ENCODE measurements at places on chromosomes 13 and 19. TPM values are rescaled to one million over a fixed set of nuclear protein-coding genes. Genes with fewer than 3 reads are reported as not detected.

DNA sequence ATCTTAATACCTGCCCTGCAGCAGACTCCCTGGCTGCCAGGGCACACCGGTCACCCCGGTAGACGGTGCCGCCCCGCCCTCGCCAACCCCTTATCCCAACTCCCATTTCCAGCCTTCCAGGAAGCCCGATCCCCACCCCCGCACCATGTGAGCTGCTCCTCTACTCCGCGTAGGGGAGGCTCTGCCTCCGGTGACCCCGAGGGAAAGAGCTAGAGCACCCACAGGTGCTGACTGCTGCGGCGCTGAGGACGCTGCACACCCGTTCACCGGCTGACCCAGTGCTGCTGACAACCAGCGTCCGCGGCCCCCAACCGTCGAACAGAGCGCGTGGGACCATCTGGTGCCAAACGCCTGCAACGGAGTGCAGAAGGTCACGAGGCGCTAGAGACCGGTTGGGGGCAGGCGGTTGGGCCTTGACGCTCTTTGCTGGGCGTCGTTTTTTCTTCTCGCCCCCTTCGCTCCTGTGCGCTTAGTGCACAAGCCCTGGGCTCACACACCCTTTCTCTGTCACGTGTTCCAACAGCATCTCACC is 59.6 kb upstream of the ZNF599 start:
- H3K36me3 ChIP-seq = no peaks in the 10 kb centered on the region
- H3K4me3 ChIP-seq = no peak overlapping the region
- no peak for DNase-seq
- H3K27ac ChIP-seq = no peak overlapping the region

The PRRG2 gene
- not detected for polyA plus RNA-seq

The ADGRE3 gene
- polyA plus RNA-seq = not detected

DNA sequence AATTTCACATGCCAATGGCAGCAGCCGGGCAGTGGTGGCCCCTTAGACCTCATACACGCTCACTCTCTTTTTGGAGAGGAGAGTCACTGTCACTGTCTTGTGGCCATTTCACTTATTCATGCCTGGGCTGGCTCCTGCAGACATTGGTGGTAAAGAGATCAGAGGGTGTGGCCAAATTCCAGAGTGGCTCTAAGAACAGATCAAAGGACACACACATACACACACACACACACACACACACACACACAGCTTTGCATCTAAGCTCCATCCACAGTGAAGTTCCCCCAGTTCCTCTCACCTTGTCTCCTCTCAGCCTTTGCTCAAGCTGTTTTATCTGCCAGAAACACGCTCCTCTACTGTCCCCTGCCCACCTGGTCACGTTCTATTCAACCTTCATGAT is 46.5 kb upstream of the KPNA3 start:
- H3K4me3 ChIP-seq = no peak overlapping the region
- H3K36me3 ChIP-seq = no peaks in the 10 kb centered on the region
- no peaks in the 10 kb centered on the region for H3K4me1 ChIP-seq
- H3K27me3 ChIP-seq = peaks cover 3% of the 10 kb centered on the region
- no peak overlapping the region for H3K27ac ChIP-seq

DNA sequence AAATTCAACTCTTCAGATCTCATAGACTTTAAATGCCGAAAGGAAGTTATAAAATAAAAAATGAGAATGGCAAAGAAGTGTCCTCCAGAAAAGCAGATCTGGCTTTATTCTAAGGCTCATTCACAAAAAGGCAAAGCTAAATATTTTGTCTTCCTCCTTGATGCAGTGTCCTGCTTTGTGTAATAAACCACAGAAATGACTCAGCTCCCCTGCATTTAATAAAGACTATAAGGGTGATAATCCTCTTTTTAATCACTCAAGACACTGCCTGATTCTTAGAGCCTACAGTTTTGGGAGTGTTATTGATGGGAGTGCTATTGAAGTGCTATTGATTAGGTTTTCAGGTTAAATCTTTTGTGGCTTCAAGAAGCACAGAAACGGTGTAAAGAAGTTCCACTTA is 482.0 kb downstream of the PCDH20 start:
- H3K27me3 ChIP-seq = no peaks in the 10 kb centered on the region
- no peak for DNase-seq
- H3K4me1 ChIP-seq = no peaks in the 10 kb centered on the region
- no peak overlapping the region for H3K27ac ChIP-seq
- H3K36me3 ChIP-seq = no peaks in the 10 kb centered on the region

GRCh38 chr19:35430409-35431144 is 17.5 kb upstream of the FFAR2 start:
- DNase-seq = no peak
- H3K27ac ChIP-seq = peak overlapping the region; percentile 31
- H3K36me3 ChIP-seq = no peaks in the 10 kb centered on the region
- H3K4me3 ChIP-seq = no peak overlapping the region
- H3K27me3 ChIP-seq = no peaks in the 10 kb centered on the region

The SYCN gene
- polyA plus RNA-seq = not detected

DNA sequence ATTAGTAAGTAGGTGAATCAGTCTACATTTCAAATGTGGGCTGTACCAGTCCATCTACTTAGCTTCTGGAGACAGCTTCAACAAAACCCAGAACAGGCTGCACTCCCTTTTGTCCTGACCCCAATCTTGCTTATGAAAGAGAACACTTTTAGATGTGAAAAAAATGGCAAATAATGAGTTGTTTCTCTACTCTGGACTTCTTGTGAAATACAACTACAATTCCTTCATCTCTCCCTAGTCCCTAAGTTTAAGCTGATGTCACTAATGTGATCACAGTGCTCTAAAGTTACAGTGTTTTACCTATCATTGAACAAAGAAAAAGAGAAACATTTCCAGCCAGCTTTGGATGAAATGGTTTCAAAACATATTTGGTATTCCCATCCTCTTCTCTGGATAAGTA is 183.9 kb downstream of the LHFPL6 start:
- H3K36me3 ChIP-seq = no peaks in the 10 kb centered on the region
- peaks cover 3% of the 10 kb centered on the region for H3K27me3 ChIP-seq
- H3K27ac ChIP-seq = no peak overlapping the region
- DNase-seq = no peak
- no peak overlapping the region for H3K4me3 ChIP-seq

DNA sequence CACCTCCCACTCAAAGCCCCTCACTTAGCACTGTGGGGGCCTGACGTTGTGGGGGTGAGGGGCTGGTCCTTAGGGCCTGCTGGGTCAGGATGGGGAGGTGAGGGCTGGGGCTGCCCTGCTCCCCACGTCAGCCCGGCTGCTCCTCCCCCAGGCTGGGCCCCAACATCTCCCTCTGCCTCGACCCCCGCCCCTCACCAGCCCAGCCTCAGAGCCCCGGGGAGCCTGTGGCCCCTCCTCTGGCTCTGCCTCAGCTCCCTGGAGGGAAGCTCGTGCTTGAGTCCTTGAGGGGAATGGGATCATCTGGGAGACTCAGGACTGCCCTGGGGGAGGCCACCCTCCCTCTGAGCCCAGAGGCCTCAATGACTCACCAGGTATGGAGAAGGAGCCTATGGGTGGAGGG is 6.8 kb downstream of the LILRA4 start:
- no peaks in the 10 kb centered on the region for H3K4me1 ChIP-seq
- no peak overlapping the region for H3K4me3 ChIP-seq
- peaks cover 2% of the 10 kb centered on the region for H3K27me3 ChIP-seq
- DNase-seq = no peak
- H3K36me3 ChIP-seq = no peaks in the 10 kb centered on the region
- no peak overlapping the region for H3K27ac ChIP-seq

- H3K4me1 ChIP-seq = no peaks in the 10 kb centered on the region
- H3K36me3 ChIP-seq = no peaks in the 10 kb centered on the region
- H3K4me3 ChIP-seq = no peak overlapping the region
- no peak overlapping the region for H3K27ac ChIP-seq
- DNase-seq = no peak
Observed at GRCh38 chr13:59000770-59001169, 1163.0 kb downstream of the DIAPH3 start.

DNA sequence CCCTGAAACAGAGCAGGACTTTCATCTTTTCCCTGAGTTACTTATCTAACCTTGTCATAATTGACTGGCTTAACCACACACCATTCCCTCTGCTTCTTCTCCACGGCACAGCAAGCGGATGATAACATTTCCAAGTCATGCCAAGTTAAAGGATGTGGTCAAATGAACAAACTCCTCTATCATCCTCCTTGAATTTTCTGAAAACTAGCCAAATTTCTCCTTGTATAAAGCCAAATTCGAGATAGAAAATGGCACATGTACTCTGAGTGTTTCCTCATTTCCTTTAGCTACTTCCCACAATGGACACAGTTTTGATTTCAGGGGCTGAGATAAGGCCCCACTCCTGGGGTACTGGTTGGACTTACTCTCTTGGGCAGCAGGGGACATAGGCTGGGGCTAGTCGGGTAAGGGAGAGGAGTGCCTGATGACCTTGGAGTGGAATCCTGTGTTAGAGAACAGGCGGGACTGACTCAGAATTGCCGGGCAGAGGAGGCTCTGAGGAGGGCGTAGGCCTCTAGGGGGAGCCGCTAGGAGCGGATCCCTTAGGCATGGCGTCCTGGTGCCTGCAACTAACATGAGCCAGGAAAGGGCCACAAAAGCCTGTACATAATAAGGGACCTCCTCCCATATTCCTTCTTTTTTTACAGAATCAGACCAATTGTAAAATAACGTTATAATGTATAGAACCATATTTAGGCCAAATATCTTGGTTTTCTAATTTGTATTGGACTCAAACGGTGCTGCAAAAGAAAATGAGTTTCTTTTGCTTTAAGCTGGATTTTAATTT is 20.3 kb upstream of the TMTC4 start:
- DNase-seq = no peak
- no peak overlapping the region for H3K4me3 ChIP-seq
- H3K4me1 ChIP-seq = no peaks in the 10 kb centered on the region
- H3K27me3 ChIP-seq = peaks cover 2% of the 10 kb centered on the region
- no peaks in the 10 kb centered on the region for H3K36me3 ChIP-seq

GRCh38 chr13:97106323-97106722 is 112.0 kb upstream of the OXGR1 start:
- peaks cover 1% of the 10 kb centered on the region for H3K27me3 ChIP-seq
- no peak overlapping the region for H3K4me3 ChIP-seq
- H3K36me3 ChIP-seq = no peaks in the 10 kb centered on the region
- H3K27ac ChIP-seq = no peak overlapping the region

GRCh38 chr13:61144301-61144700 is 271.3 kb downstream of the PCDH20 start:
- no peaks in the 10 kb centered on the region for H3K27me3 ChIP-seq
- H3K4me3 ChIP-seq = no peak overlapping the region
- no peak overlapping the region for H3K27ac ChIP-seq
- H3K36me3 ChIP-seq = no peaks in the 10 kb centered on the region
- H3K4me1 ChIP-seq = no peaks in the 10 kb centered on the region
- no peak for DNase-seq

DNA sequence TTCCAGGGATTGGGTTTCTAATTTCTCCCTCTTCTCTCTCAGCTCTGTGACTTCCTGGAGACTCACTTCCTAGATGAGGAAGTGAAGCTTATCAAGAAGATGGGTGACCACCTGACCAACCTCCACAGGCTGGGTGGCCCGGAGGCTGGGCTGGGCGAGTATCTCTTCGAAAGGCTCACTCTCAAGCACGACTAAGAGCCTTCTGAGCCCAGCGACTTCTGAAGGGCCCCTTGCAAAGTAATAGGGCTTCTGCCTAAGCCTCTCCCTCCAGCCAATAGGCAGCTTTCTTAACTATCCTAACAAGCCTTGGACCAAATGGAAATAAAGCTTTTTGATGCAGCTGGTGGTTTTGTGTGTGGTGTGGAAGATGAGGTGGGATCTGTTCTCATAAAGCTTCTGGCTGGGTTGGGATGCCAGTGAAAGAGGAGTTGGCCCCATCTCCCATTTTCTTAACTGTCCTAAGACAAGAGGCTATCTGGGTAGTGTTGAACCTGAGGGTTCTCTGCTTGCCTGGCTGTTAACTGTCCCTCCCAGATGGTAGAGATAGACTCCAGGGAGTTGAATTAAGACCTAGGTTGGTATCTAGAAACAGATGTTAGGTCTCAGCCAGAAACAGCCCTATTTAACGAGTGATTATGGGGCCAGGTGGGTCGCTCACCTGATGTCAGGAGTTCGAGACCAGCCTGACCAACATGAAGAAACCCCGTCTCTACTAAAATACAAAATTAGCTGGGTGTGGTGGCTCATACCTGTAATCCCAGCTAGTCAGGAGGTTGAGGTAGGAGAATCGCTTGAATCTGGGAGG is 1.6 kb downstream of the FTL start:
- peaks cover 14% of the 10 kb centered on the region for H3K27me3 ChIP-seq
- peak; percentile 25 for DNase-seq
- H3K36me3 ChIP-seq = peaks cover 18% of the 10 kb centered on the region
- peaks cover 52% of the 10 kb centered on the region for H3K4me1 ChIP-seq
- peak overlapping the region; percentile 94 for H3K4me3 ChIP-seq

DNA sequence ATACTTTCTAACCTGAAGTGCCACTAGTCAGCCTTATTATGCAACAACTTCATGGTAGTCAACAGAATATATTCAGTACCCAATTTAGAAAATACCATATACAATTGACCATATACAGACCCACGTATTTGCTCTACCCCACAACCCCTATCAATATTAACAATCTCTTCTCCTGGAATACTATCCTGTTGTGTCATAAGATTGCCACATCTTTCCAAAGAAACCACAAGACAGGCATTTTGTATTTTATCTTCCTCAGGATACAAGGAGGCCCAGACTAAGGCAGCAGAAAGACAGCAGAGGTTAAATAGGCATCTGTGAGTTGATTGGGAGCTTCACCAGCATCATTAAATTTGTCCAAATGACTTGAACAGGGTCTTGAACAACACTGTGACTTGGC is 4.5 kb downstream of the SPART start:
- DNase-seq = no peak
- no peak overlapping the region for H3K27ac ChIP-seq
- no peak overlapping the region for H3K4me3 ChIP-seq
- H3K4me1 ChIP-seq = peaks cover 68% of the 10 kb centered on the region

- H3K36me3 ChIP-seq = no peaks in the 10 kb centered on the region
- no peak overlapping the region for H3K27ac ChIP-seq
- no peak for DNase-seq
- H3K4me3 ChIP-seq = no peak overlapping the region
- peaks cover 16% of the 10 kb centered on the region for H3K4me1 ChIP-seq
- H3K27me3 ChIP-seq = peaks cover 8% of the 10 kb centered on the region
Observed at GRCh38 chr19:2602391-2603181, 99.9 kb downstream of the GNG7 start.

- no peaks in the 10 kb centered on the region for H3K27me3 ChIP-seq
- H3K36me3 ChIP-seq = no peaks in the 10 kb centered on the region
- H3K4me1 ChIP-seq = no peaks in the 10 kb centered on the region
- no peak overlapping the region for H3K27ac ChIP-seq
- no peak overlapping the region for H3K4me3 ChIP-seq
Observed at GRCh38 chr13:40692946-40693345, 26.5 kb upstream of the FOXO1 start.

DNA sequence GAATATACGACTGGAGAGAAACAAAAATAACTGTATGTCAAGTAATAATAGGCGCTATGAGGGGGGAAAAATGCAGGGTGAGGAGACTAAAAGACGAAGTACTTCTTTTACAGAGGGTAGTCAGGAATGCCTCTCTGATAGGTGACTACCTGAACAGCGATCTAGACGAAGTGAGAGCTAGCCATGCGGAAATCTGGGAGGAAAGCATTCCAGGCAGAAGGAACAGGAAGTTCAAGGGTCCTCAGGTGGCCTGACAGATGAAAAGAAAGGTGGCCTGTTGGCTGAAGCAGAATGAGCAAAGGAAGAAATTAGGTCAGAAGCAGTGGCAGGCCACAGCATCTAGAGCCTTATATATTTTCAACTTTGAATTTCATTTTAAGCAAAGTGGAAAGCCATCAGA is 13.3 kb downstream of the ZDHHC20 start:
- H3K27me3 ChIP-seq = no peaks in the 10 kb centered on the region
- H3K4me1 ChIP-seq = peaks cover 52% of the 10 kb centered on the region
- no peak for DNase-seq
- H3K36me3 ChIP-seq = no peaks in the 10 kb centered on the region
- peak overlapping the region; percentile 20 for H3K27ac ChIP-seq

The MYO16 gene
- not detected for polyA plus RNA-seq

The APOC1 gene
- not detected for polyA plus RNA-seq

- H3K36me3 ChIP-seq = peaks cover 2% of the 10 kb centered on the region
- H3K4me1 ChIP-seq = peaks cover 3% of the 10 kb centered on the region
- no peak overlapping the region for H3K27ac ChIP-seq
Observed at GRCh38 chr19:13684021-13684420, 80.3 kb upstream of the MRI1 start.
